ENCODE measurements at places on chromosomes 1 and 21.
A peak's percentile ranks its signal among the peaks of the same experiment; 100 is the strongest.

- peak; percentile 66 for DNase-seq
These were observed 151.6 kb downstream of the DISC1 start for GRCh38 chr1:231778009-231778719.

- peak; percentile 58 for DNase-seq
These were observed 258.5 kb downstream of the TRABD2B start for GRCh38 chr1:47738560-47739182.

- DNase-seq = peak; percentile 54
These were observed 355.6 kb downstream of the PRDM2 start for GRCh38 chr1:14055442-14056223.

- DNase-seq = peak; percentile 4
These were observed 1.2 kb downstream of the CLSPN start for GRCh38 chr1:35768350-35769187.

GRCh38 chr1:184947497-184948256 is 26.6 kb downstream of the NIBAN1 start:
- no peak for DNase-seq
